ENCODE measurements at places on chromosomes 4 and X.

GRCh38 chr4:55291227-55291640 is 54.8 kb upstream of the SRD5A3 start:
- no peak for DNase-seq

GRCh38 chr4:10506077-10506476 is 48.9 kb upstream of the ZNF518B start:
- no peak for DNase-seq

DNA sequence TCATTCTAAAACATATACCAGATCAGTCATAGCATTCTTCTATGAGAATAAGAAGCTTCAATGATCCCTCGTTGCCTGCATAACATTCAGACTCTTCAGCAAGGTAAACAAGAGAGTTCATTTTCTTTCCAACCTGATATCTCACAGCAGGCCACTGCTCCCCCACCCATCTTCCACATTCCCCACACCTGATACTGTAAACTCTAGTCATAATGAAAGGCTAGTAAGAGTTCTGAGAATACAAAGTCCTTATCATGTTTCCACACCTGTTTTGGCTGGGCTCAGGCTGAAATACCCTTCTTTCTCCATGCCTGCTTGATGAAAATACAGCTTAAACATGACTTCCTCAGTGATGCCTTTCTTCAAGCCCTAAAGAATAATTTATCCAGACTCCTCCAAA is 2.3 kb upstream of the AASDH start:
- no peak for DNase-seq

GRCh38 chr4:137674066-137674465 is 141.8 kb upstream of the PCDH18 start:
- no peak for DNase-seq

DNA sequence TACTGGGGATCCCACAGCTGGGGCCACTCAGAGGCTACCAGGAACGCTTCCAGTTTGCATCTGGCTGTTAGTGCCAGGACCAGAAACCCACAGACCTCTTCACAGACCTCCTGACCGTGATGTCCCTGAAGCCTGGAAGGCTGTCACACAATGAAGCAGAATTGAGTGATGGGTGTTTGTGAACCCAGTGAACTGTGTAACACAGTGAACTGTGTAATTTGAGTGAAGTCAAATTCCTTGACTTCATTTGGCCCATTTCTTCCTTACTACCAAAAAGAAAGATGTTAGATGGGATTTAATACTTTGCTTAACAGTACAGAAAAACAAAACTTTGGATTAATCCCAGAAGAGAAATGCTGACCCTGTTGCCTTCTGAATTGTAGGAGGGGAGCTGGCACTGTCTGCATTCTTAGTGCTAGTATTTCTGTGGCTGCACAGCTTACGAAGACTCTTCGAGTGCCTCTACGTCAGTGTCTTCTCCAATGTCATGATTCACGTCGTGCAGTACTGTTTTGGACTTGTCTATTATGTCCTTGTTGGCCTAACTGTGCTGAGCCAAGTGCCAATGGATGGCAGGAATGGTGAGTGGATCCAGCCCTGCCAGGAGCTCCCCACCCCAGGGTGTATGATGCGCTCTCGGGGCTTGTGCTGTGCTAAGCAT is 17.8 kb downstream of the SRD5A3 start:
- DNase-seq, result no peak

DNA sequence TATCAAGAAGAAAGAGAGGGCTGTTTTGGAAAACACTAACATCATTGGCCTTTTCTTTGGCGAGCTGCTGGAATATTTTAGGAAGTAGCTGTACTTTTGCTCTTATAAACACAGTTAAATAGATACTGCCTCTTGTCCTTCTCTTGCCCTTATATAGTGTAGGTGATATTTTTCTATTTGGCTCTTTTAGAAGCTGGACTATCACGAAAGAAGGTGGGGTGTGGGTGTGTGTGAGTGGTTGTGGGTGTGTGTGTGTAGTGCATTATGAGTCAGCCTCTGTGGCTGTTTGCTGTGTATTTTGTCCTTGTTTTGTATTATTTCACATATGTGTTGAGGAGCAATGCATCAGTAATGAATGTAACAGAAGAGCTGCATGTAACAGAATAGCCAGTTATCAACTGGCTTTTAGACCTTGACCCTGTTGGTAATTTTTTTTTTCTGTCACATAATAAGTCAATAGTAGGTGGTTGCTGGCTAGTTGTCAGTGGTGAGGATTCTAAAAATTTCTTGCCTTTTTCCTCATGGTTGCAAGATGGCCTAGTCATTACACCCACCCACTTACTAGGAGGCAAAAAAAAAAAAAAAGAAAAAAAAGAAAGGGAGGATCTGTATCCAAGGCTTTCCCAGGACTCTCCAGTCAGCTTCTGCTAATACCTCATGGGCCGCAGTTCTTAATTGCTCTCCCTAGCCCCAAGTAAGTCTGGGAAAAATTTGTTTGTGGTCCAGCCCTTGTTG is 23.8 kb downstream of the ARHGAP10 start:
- no peak for DNase-seq
